ENCODE measurements at places on chromosomes 6 and 20. TPM values are rescaled to one million over a fixed set of nuclear protein-coding genes. Genes with fewer than 3 reads are reported as not detected.

The MYLK2 gene
- 0.82 TPM for total RNA-seq

The GPR31 gene
- not detected for total RNA-seq

The TCF15 gene
- under 0.01 TPM for total RNA-seq

The MDN1 gene
- total RNA-seq = 23.6 TPM
